GM18507 (cell line): ENCODE measurements at places on chromosomes 12 and 14.

DNA sequence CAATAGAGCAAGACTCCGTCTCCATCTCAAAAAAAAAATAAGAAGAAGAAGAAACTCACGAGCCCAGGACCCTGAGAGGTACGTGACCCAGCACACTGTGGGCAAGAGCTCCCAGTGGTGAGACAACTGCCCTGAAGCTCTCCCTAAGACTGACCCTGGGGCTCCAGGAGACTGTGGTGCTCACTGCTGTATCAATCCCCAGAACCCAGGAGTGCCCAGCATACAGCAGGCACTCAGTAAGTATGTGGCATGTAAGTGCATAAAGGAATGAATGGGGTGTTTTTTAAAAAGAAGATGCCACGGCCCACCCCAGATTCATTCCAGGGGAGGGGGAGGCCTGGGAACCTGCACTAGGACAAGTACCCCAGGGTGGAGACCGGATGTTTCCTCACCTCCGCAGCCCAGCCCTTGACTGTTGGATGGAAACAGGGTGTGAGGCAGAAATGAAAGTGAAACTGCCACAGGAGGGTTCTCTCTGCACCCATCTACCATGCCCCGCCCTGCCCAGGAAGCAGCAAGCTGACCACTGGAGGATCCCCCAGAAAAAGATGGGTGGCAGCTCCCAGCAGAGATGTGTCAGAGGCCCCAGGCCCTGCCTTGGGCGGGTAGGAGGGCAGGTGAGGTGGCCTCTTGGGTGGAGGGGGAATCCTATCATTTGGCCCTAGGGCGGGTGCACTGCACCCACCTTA is 12.2 kb downstream of the ITPK1 start:
- DNase-seq: peak; percentile 87

GRCh38 chr14:52377940-52378339 is 63.8 kb downstream of the PTGER2 start:
- DNase-seq: no peak

- DNase-seq: no peak
Observed at GRCh38 chr12:108564724-108565123, 2.3 kb downstream of the ISCU start.

- DNase-seq: no peak
Observed at GRCh38 chr14:50794068-50794645, 36.8 kb downstream of the NIN start.

GRCh38 chr12:98838231-98838647 is 193.1 kb downstream of the APAF1 start:
- DNase-seq: no peak

- no peak for DNase-seq
Observed at GRCh38 chr12:41992022-41992421, 152.7 kb downstream of the GXYLT1 start.

DNA sequence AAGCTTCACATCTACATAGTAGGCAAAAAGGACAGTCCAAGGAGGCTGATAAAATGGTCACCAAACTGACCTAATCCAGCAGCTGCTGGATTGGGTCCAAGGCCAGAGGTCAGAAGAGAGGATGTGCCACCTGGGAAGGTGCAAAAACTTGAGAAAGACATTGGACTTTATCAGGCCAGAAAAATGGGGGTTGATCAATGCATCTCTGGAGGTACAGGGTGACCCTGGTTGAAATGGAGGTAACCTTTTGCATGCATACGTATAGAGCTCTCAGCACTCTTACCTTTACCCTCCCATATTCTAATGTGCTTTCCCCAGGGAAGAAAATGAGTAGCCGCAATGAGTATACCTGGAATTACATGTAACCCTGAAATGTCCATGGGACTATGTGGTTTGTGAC is 16.0 kb downstream of the BTG1 start:
- DNase-seq: no peak

DNA sequence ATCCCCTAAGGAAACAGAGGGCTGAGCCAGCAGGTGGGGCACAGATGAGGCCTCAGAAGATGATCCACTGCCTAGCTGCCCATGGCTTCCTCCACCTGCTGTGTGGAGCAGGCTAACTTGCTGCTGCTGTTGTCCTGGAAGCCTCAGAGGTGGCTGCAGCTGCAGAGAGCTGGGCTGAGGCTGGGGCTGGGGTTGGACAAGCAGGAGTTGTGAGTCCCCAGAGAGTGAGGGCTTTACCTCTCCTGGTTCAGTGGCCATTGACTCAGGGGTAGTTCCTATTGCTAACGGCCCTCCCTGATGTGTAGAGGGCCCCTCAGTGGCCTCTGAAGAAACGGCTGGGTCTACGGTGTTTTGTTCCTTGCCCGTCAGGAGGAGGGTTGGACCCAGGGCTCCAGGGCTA is 13.7 kb upstream of the PRKAG1 start:
- no peak for DNase-seq

GRCh38 chr12:50052964-50053363 is 4.4 kb upstream of the ASIC1 start:
- no peak for DNase-seq

DNA sequence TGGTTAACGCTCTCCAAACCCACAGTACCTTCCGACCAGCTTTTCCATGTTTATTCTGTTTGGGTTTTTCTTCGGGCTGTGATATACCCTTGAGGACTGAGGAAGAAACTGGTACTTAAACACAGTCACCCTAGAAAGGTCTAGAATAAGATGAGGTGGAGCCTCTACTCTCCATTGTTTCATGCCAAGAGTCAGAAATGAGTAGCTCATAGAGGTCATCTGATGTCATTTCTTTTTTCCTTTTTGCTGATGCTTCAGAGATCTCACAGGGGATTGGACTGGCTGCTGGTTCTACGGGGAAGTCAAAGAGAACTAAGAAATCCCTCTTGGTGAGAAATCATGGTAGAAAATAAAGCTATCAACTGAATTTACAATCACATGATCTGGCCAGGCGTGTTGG is 538.2 kb upstream of the TMEM132C start:
- no peak for DNase-seq

- DNase-seq: no peak
Observed at GRCh38 chr12:126883697-126884096, 1383.3 kb upstream of the TMEM132C start.

DNA sequence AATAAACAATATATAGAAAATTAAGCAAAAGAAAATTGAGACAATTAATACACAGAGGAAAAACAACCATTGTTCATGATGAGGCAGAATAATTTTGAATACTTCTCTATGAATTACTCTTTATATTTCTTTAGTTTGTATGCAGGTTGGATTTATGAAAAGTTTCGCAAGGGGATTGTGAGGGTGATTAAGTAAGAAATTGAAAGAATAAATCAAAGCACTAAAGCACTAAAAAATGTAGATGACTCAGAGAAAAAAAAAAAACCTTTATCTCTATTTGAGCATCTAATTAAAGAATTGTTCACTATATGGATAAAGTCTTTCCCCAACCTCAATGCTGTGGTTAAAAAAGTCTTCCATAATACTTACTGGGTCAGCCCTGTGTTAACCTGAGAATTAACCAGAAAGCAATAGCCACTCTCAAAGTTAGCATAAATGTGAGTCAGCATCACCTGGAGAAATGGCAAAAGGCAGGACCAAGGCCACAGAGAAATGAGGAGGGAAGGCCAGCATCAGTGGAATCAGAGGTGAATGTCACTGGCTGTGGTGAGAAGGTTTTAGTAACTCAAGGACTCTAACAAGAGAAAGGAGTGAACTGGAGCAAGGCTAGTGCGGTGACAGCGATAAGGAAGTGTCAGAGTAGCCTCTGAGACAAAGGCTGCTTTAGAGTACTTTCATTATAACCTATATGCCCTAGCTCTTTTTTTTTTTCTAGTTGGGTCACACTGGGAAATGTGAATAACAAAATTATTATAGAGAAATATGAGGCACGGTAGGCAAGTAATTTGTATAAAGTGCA is 310.4 kb downstream of the KCNC2 start:
- no peak for DNase-seq

GRCh38 chr12:43501703-43502102 is 50.3 kb downstream of the ADAMTS20 start:
- DNase-seq: no peak

- no peak for DNase-seq
Observed at GRCh38 chr12:113835896-113836295, 130.2 kb downstream of the RBM19 start.

- DNase-seq: no peak
Observed at GRCh38 chr12:52367876-52368275, 595 bp upstream of the KRT85 start.
